ENCODE measurements at places on chromosomes 16 and 17.

DNA sequence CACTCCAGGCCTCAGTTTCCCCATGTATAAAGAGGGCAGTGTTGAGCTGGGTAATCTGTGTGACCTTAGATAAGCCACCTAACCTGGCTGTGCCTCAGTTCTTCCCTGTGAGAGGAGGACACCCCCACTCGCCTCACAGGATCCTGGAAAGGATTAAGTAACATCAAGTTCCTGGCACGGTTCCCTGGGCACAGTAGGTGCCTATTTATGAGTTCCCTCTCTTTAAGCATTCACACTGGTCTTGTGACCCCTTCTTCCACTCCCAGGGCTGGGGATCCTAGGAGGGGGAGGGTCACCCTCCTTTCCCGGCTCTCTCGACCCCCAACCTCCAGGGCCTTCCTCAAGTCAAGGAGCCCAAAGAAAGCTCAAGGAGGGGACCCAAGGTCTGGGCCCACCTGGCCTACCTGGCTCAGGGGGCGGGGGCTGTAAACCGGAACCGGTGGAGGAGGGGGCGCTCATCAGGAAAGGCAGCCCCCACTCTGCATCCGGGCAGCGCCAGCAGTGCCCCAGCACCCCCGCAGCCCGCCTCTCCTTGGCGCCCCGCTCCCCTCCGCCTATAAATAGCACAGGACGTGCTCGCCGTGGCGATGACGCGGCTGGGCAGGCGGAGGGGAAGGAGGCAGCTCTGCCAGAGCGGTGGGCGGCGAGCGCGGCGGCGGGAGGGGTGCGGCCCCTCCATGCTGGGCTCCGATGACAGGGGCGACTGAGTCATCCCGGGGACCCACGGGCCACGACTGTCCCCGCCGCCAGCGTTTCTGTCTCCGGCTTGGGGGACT, 9.4 kb downstream of the RPL19 start:
- DNase-seq: peak; percentile 60

GRCh38 chr17:28500712-28501379, 5.3 kb upstream of the FOXN1 start:
- no peak for DNase-seq

DNA sequence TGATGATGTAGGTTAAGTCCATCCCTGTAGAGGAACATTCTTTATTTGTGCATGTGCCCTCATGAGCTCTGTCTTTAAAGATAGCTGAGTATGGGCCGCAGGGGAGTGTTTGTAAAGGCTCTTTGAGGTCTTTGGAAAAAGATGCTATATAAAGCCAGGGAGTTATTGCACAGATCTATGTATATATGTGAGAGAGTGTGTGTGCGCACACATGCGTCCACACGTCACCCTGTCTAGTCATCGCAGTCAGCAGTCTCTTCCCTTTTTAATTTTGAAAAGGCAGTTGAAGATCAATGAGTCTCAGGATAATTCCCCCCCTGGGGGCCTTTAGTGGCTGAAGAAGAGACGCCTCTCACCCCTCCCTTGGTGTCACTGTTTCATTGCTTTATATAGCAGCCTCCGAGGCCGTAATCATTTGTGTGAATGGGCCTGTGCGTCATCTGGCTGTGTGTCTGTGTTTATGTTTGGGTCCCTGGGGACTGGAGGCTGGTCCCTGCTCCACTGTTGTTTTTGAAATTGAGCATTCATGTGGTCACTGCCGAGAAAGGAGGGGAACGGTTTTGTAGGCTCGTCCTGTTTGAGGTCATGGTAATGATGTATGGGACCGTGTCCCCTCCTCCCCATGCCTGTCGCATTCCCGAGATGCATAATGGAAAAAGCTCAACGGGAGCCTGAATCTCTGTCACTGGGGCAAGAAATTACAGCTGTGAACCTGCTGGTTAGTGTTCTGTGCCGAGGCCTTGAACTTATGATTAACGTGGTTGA, 143.9 kb downstream of the SNX29 start:
- DNase-seq: no peak

DNA sequence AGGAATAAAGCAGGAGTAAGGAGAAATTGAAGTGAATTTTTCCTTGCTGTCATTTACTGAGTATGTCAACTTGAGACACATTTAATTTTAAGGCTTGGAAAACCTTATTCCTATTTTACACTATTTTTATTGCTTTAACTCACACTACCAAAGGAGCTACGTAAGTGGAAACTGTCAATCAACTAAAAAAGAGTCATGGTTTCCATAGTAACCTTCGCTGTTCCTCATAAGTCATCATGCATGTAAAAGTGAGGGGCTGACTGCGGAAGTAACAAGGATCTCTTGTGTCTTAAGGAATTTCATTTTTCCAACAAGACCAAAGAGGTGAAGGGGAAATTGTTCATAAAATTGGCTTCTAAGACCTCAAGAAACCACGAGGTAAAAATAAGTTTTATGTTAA, 516.2 kb upstream of the CA10 start:
- DNase-seq: no peak

DNA sequence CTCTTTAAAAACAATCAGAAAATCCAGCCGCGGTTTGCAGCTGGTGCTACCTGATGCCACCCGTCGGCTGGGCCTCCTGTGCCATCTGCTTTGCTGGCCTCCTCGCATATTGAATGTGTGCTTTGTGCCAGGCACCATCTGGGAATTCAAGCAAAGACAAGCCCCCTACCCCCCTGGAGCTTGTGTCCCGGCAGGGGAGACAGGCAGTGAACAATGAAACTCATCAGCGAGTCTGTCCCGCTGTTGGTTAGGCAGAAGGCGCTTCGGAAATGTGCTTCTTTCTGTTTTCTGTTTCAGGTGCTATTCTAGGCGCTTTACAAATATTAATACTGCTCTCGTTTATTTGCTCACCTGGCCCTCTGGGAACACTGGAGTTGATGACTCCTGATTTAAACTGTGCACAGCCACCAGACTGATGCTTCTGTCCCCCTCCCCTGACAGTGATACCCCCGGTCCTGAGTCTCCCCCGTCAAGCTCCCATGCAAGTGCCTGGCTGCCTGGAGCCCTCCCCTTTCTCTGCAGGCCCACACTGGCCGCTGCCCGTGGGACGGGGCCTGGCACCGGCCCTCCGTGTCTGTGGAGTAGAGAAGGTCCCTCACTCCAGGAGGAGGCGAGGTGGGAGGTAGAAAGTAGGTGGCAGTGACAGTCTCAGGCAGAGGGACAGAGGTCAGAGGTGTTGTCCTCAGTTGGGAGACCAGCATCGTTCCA, 126.1 kb upstream of the PLCG2 start:
- no peak for DNase-seq

GRCh38 chr17:8466456-8466855, 30.8 kb downstream of the NDEL1 start:
- no peak for DNase-seq

- no peak for DNase-seq
Measured at GRCh38 chr17:35731917-35732805, 722 bp downstream of the RASL10B start.

GRCh38 chr16:56945847-56946527, 14.0 kb downstream of the HERPUD1 start:
- no peak for DNase-seq

- DNase-seq: no peak
Measured at GRCh38 chr17:38545531-38546225, 60.1 kb downstream of the SRCIN1 start.

Measured in CD4-positive, alpha-beta T cell treated with Interleukin-6 at 100 ng/mL for 8 hours (primary cell).